Thyroid gland (tissue), 4 donors: ENCODE measurements at places on chromosomes 12 and 14.

- H3K27ac ChIP-seq: no peak overlapping the region
- H3K4me1 ChIP-seq: no peaks in the 10 kb centered on the region
- no peak for DNase-seq
- H3K27me3 ChIP-seq: no peaks in the 10 kb centered on the region
These were observed 96.7 kb downstream of the NUBPL start for GRCh38 chr14:31657917-31658316.

DNA sequence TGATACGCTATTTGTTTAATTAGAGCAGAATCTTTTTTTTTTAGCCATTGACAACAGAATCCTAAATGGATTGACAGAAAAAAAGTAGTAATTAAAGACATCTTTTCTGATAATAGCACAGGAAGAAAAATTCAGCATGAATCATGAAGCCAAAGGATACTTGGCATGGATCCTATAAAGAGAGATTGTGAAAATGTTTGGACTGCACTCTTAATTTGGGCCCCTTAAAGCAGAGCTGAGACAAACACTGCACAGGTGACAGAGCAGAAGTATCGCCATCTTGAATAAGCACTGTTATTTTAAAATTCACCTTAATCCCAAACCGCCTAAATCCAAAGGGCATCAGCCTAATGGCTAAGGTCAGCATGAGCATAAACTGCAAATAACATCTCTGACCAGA is 48.8 kb upstream of the SEL1L start:
- no peak overlapping the region for H3K4me3 ChIP-seq
- no peak overlapping the region for H3K27ac ChIP-seq
- no peak for DNase-seq
- H3K36me3 ChIP-seq: no peaks in the 10 kb centered on the region
- H3K27me3 ChIP-seq: no peaks in the 10 kb centered on the region
- no peaks in the 10 kb centered on the region for H3K4me1 ChIP-seq

GRCh38 chr12:72368719-72369422 is 96.7 kb downstream of the TRHDE start:
- H3K27me3 ChIP-seq: no peaks in the 10 kb centered on the region
- DNase-seq: no peak
- no peak overlapping the region for H3K4me3 ChIP-seq
- H3K27ac ChIP-seq: no peak overlapping the region
- H3K4me1 ChIP-seq: no peaks in the 10 kb centered on the region

DNA sequence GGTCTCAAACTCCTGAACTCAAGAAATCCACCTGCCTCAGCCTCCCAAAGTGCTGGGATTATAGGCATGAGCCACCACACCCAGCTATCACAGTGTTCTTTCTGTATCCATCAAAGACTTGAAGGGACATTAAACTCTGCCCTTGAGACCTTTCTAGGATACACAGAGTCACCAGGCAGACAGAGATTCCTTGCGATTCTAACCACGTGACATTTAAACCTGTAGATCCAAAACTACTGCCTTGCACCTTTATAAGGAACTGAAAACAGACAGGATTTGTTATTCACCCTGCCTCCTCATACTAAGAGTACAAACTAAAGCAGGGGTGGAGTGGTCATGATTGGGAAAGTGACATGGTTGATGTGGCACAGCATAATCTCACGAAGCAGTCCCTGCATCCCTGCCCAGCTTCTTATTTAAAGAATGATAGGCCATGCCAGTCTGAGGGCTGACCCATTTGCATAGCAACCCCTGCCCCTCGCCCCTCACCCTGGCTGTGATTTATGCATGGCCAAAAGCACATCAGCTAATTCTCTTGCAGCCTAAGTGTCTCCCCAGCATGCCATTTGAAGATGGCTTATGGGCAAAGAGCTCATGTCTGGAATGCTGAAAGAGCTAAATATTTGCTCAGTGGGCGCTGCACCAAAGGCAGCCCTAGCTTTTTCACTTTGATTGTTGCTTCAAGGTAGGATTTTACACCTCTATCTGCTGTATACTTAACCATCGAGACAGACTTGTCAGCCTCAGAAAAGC is 43.2 kb upstream of the MYBPC1 start:
- DNase-seq: no peak
- no peaks in the 10 kb centered on the region for H3K4me1 ChIP-seq
- no peaks in the 10 kb centered on the region for H3K36me3 ChIP-seq
- no peaks in the 10 kb centered on the region for H3K27me3 ChIP-seq
- H3K4me3 ChIP-seq: no peak overlapping the region
- H3K27ac ChIP-seq: no peak overlapping the region

DNA sequence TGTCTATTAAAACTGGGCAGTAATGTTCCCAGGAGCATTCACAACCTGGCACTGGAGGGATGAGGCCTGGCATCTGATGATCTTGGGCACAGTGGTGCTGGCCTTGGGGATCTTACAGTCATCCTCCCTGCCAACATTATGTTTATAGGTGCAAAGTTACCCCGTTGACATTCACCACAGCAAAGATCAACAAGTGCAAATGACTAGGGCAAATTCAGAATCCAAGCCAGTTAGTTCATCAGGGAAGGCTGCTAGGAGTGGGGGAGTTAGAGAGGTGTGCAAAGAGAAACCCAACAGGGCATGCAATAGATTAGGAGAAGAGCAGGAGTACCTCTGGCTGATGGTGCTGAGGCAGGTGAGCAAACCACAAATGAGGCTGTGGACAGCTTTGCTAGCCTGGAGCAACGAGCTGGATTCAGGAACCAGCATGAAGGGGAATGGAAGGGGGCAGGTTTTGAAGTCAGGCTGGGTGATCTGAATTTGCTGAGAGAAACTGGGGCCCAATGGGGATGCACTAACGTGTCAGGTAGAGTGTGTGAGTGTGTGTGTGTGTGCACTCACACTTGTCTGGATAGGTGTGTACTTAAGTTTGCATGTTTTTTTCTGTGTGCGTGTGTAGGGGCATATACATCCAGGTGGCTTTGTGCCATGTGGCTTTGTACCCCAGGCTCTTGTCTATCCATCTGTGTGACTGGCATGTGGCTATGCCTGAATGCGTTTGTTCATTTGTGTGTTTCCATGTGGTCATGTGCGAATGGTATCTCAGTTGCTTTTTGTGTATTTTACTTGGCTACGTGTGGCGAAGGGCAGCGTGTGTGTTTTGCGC is 1.6 kb downstream of the CISTR start:
- DNase-seq: no peak
- H3K4me1 ChIP-seq: peaks cover 18% of the 10 kb centered on the region

DNA sequence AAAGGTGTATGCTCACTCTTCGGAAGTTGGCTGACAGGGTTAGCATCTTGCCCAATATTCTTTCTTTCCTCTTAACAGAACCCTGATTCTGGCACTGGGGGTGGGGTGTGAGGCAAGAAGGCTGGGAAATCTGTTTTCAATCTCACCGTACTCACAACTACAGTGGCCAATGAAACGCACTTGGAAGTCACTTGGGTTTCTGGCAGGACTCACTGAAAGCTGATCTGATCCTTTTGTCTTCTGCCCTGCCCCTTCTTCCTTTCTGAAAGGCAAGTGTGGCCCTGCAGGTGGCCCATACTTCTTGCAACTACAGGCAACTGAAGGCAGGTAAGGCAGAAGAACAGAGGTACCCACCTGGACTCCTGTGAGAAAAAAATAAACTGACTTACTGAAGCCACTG is 106.9 kb downstream of the STXBP6 start:
- H3K27me3 ChIP-seq: no peaks in the 10 kb centered on the region
- peaks cover 63% of the 10 kb centered on the region for H3K4me1 ChIP-seq
- no peaks in the 10 kb centered on the region for H3K36me3 ChIP-seq
- DNase-seq: peak; percentile 53

DNA sequence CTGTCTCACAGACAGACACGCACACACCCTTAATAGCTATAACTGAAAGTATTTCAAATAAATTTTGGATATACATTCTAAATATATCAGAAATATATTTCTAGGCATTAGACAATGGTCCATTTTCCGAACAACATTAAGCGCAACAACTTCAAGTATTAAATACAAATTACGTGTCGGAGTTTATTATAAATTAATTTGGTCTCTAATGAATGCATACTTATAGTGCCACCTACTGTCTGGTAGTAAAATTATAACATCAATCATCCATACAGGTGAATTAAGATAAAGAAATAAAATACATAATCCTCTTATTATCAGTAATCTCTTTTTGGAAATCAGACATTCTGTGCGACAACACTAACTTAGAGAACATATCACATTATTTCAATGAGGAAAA is 27.2 kb upstream of the CMAS start:
- DNase-seq: no peak
- no peaks in the 10 kb centered on the region for H3K27me3 ChIP-seq
- H3K27ac ChIP-seq: no peak overlapping the region
- H3K4me3 ChIP-seq: no peak overlapping the region
- no peaks in the 10 kb centered on the region for H3K36me3 ChIP-seq

DNA sequence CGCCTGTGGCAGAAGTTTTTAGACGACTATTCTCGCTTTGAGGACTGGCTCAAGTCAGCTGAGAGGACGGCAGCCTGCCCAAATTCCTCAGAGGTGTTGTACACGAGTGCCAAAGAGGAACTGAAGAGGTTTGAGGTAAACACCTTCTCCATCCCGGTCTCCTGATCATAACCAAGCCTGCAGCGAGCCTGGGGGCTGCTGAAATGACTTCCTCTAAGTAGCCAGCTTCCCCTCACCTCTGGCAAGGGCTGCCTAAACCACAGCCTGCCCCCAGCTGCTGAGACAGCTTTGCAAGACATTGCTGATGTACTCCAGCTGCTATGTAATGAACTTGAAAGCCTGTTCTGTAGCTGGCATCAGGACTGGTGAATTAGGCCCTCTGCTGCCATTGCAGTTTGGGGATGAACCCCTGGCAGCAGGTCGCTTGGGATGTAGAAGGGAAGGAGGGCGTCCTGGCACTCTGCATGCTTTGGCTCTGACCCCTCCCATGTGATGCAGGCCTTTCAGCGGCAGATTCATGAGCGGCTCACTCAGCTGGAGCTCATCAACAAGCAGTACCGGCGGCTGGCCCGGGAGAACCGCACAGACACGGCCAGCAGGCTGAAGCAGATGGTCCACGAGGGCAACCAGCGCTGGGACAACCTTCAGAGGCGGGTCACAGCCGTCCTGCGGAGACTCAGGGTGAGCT is 84.6 kb downstream of the ESR2 start:
- H3K27ac ChIP-seq: peak overlapping the region; percentile 35
- peaks cover 26% of the 10 kb centered on the region for H3K4me1 ChIP-seq
- no peak overlapping the region for H3K4me3 ChIP-seq
- no peaks in the 10 kb centered on the region for H3K27me3 ChIP-seq
- DNase-seq: no peak

- no peak overlapping the region for H3K4me3 ChIP-seq
- H3K27me3 ChIP-seq: no peaks in the 10 kb centered on the region
- no peak overlapping the region for H3K27ac ChIP-seq
These were observed 4.5 kb upstream of the BRF1 start for GRCh38 chr14:105305345-105305744.

- no peaks in the 10 kb centered on the region for H3K27me3 ChIP-seq
- no peak for DNase-seq
- peaks cover 9% of the 10 kb centered on the region for H3K4me1 ChIP-seq
- no peak overlapping the region for H3K4me3 ChIP-seq
- H3K36me3 ChIP-seq: no peaks in the 10 kb centered on the region
These were observed 133.3 kb downstream of the MON2 start for GRCh38 chr12:62599854-62600437.

GRCh38 chr12:116263844-116264243 is 13.6 kb downstream of the MED13L start:
- H3K36me3 ChIP-seq: no peaks in the 10 kb centered on the region
- no peak for DNase-seq
- H3K27me3 ChIP-seq: no peaks in the 10 kb centered on the region
- H3K4me3 ChIP-seq: no peak overlapping the region
- H3K27ac ChIP-seq: no peak overlapping the region

DNA sequence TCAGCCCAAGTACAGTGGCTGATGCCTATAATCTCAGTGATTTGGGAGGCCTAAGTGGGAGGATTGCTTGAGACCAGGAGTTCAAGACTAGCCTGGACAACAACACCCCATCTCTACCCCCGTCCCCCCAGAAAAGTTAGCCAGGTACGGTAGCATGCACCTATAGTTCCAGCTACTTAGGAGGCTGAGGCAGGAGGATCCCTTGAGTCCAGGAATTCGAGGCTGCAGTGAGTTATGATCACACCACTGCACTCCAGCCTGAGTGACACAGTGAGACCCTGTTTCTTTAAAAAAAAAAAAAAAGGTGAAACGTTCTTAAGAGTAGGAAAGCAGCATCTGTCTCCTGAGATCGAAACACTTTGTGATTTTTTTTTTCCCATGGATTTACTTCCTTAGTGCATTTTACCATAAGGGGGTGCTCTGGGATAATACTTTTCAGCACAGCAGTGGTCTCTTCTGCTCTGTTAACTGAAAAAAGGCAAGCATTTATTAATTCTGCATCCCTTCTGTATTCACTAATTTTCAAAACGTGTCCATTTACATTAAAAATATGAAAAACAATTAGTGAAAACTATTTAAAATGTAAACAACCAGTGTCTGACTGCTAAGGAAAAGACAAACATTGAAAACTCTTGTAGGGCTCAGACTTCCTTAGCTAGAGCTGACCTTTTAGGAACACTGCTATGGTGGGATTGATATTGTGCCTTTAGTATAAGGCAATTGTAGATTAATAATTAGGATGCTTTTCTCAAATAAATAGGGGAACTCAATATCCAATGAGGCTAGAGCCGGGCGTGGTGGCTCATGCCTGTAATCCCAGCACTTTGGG is 31.2 kb upstream of the USP44 start:
- DNase-seq: no peak
- H3K27ac ChIP-seq: no peak overlapping the region
- H3K4me1 ChIP-seq: no peaks in the 10 kb centered on the region
- no peaks in the 10 kb centered on the region for H3K27me3 ChIP-seq
- H3K4me3 ChIP-seq: no peak overlapping the region
- no peaks in the 10 kb centered on the region for H3K36me3 ChIP-seq

DNA sequence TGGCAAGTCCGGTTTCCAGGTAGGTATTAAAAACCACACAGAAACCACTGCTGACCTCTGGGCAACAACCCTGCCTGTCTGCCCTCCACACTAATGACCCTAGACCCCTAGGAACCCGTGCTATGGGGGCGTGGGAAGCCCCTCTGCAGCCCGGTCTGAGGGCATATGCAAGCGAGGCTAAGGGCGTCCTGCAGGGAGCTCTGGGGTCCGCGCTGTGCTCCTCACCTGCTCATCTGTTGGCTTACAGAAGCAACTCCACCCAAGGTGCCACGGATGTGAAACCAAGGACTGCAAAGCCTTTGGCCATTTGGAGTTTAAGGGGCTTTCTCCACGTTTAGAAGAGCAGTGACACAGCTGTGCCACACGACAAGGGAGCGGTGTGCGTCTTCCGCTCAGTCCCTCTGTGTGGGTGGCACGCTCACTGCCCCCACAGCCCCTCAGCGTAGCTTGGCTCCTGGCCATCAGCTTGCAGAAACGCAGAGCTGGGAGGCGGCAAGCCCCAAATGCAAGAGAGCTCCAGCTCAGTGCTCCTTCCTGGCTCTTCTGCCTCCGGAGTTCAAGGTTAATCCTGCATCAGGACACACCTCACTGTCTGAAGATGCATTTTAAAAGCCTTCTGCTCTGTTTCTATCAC is 18.4 kb downstream of the AMN start:
- peaks cover 29% of the 10 kb centered on the region for H3K36me3 ChIP-seq
- H3K4me1 ChIP-seq: peaks cover 20% of the 10 kb centered on the region
- H3K4me3 ChIP-seq: no peak overlapping the region
- no peak for DNase-seq
